Adrenal gland (tissue), 19 donors: ENCODE measurements at places on chromosomes 1 and 21.
A peak's percentile ranks its signal among the peaks of the same experiment; 100 is the strongest.

GRCh38 chr1:183461350-183461749, 10.9 kb upstream of the SMG7 start:
- no peaks in the 10 kb centered on the region for H3K4me1 ChIP-seq
- H3K4me3 ChIP-seq = no peak overlapping the region
- no peaks in the 10 kb centered on the region for H3K27me3 ChIP-seq

DNA sequence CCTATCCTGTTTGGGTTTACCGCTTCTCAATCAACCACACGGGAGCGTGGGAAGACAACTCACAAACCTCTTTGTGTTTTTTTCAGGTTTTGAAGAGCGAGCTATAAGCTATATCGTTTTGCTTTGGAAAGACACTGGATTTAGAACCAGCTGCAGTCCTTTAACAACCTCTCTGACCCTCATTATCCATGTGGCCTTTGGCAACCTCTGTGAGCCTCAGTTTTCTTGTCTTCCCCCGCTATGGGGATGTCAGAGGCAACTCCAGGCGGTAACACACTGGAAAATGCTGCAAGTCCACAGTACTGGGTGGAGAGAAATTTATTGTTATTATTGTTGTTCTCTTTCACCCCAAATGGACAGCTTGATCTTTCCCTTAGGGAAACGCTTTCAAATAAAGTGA, 100.0 kb downstream of the ETS2 start:
- no peaks in the 10 kb centered on the region for H3K27me3 ChIP-seq
- no peak overlapping the region for H3K27ac ChIP-seq
- H3K4me1 ChIP-seq = peaks cover 7% of the 10 kb centered on the region
- no peak for DNase-seq
- no peaks in the 10 kb centered on the region for H3K36me3 ChIP-seq

DNA sequence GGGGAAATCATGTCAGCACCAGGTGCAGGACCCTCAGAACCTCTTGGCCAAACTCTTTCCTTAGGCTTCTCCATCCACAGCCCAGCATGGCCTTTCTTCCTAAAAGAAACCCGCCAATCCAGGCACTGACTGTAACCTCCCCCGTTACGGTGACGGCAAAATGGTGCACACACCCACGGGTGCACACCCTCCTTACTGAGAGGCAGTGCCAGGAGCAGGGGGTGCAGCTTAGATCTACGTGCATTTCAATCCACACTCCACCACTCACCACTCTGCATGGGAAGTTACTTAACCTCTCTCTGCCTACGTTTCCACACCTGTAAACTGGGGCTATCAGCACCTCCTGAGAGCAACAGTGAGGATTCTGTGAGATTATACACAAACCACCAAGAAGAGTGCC, 31.0 kb downstream of the SUSD4 start:
- no peaks in the 10 kb centered on the region for H3K27me3 ChIP-seq
- no peak overlapping the region for H3K4me3 ChIP-seq
- H3K4me1 ChIP-seq = no peaks in the 10 kb centered on the region

DNA sequence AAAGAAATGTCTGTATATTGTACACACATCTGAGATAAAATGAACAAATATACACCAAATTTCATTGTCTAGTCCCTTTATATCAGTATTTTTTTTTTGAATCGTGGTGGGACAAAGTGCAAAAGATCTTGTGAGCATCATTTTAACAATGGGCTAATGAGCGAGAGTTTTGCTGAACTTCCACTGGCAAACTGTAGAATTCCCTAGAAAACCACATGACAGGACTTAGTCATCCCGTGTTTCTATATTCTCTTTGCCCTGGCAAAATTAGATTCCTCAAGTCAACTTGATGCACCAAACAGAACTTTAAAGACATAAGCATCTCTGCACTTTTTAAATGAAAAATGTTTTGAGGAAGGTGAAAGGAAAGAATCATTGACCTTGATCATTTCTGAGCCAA, 488.2 kb upstream of the PTBP2 start:
- H3K4me3 ChIP-seq = no peak overlapping the region
- H3K36me3 ChIP-seq = no peaks in the 10 kb centered on the region
- H3K27me3 ChIP-seq = no peaks in the 10 kb centered on the region
- H3K27ac ChIP-seq = no peak overlapping the region
- no peak for DNase-seq

- no peaks in the 10 kb centered on the region for H3K27me3 ChIP-seq
- no peak overlapping the region for H3K27ac ChIP-seq
- no peaks in the 10 kb centered on the region for H3K36me3 ChIP-seq
- DNase-seq = no peak
- H3K4me3 ChIP-seq = no peak overlapping the region
Observed at GRCh38 chr1:98903261-98903660, 101.4 kb downstream of the PLPPR5 start.

- H3K4me1 ChIP-seq = no peaks in the 10 kb centered on the region
- H3K36me3 ChIP-seq = no peaks in the 10 kb centered on the region
- DNase-seq = no peak
- no peak overlapping the region for H3K27ac ChIP-seq
- no peaks in the 10 kb centered on the region for H3K27me3 ChIP-seq
- H3K4me3 ChIP-seq = no peak overlapping the region
Observed at GRCh38 chr21:36890086-36890485, 76.4 kb downstream of the HLCS start.

GRCh38 chr1:18104546-18105100, 3.0 kb upstream of the IGSF21 start:
- H3K4me3 ChIP-seq = no peak overlapping the region
- no peaks in the 10 kb centered on the region for H3K36me3 ChIP-seq
- H3K27me3 ChIP-seq = peaks cover 20% of the 10 kb centered on the region
- H3K27ac ChIP-seq = no peak overlapping the region
- peak; percentile 69 for DNase-seq
- H3K4me1 ChIP-seq = no peaks in the 10 kb centered on the region

- H3K4me1 ChIP-seq = no peaks in the 10 kb centered on the region
- H3K4me3 ChIP-seq = no peak overlapping the region
- H3K27me3 ChIP-seq = no peaks in the 10 kb centered on the region
- no peak for DNase-seq
- no peaks in the 10 kb centered on the region for H3K36me3 ChIP-seq
Observed at GRCh38 chr21:38349111-38349746, 92.4 kb downstream of the KCNJ15 start.

DNA sequence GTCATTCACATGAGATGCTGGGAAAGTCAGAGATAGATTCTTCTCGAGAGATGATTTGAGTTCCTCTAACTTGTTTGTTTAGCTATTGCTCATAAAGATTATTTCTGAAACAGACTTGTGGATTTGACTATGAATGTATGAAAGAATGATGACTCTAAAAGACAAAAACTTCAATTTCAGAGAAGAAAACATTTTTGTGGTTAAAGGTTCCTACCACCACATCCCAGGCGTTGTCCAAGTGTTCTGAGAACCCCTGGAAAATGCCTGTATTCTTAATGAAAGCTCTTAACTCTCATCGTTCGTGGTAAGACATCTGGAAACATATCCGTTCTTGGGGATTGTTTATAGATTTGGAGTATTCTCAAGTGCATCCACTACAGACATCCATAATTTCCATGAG, 228.7 kb downstream of the BARHL2 start:
- H3K27ac ChIP-seq = no peak overlapping the region
- no peak overlapping the region for H3K4me3 ChIP-seq
- DNase-seq = no peak
- no peaks in the 10 kb centered on the region for H3K4me1 ChIP-seq
- H3K36me3 ChIP-seq = no peaks in the 10 kb centered on the region

DNA sequence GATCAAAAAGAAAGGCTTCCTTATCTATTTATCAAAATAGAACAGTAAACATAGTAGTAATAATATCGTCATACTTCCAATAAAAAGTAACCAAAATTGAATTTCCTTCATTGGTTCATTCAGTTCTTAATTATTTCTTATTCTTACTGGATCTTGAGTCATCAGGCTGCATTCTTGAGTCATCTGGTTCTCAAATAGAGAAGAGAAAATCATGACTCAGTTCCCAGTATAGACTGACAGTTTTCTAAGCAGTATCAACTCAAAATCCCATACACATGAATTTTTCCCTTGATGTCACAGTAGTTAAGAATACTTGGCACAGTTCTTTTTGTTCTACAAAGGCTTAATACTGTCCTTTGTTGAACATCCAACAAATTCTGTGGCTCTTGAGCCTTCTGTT, 626.9 kb upstream of the ADGRL4 start:
- no peak for DNase-seq
- no peak overlapping the region for H3K27ac ChIP-seq
- no peaks in the 10 kb centered on the region for H3K4me1 ChIP-seq
- H3K27me3 ChIP-seq = no peaks in the 10 kb centered on the region

GRCh38 chr1:26844424-26845196, 18.1 kb downstream of the ZDHHC18 start:
- no peak for DNase-seq
- H3K4me3 ChIP-seq = no peak overlapping the region
- H3K27ac ChIP-seq = no peak overlapping the region
- H3K4me1 ChIP-seq = no peaks in the 10 kb centered on the region
- peaks cover 26% of the 10 kb centered on the region for H3K36me3 ChIP-seq
- H3K27me3 ChIP-seq = no peaks in the 10 kb centered on the region

DNA sequence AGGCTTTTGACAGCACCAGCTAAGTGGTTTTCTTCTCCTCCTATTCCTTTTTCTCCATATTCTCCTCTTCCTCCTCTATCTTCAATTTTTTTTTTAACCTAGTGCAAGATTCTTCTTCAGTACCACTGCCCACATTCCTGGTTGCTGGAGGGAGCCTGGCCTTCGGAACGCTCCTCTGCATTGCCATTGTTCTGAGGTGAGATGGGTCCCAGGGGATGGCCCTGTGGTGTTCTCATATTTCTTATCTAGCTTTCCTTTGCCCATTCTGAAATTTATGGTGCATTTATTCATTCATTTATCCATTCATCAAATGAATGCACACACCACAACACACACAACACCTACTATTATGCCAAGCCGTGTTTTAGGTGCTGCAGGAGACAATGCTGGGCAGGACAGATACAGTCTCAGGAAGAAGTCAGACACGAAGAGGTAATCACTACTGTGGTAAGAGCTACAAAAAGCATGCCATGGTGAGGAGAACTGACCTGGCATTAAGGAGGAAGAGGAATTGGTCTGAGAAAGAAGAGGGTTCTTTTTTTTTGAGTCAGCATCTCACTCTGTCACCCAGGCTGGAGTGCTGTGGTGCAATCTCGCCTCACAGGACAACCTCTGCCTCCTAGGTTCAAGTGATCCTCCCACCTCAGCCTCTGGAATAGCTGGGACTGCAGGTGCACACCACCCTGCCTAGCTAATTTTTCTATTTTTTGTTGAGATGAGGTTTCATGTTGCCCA, 47.5 kb upstream of the TDRD10 start:
- no peaks in the 10 kb centered on the region for H3K27me3 ChIP-seq
- H3K4me1 ChIP-seq = no peaks in the 10 kb centered on the region
- H3K4me3 ChIP-seq = no peak overlapping the region
- peaks cover 39% of the 10 kb centered on the region for H3K36me3 ChIP-seq
- DNase-seq = no peak

- no peaks in the 10 kb centered on the region for H3K4me1 ChIP-seq
- no peaks in the 10 kb centered on the region for H3K27me3 ChIP-seq
- H3K27ac ChIP-seq = no peak overlapping the region
- no peaks in the 10 kb centered on the region for H3K36me3 ChIP-seq
Observed at GRCh38 chr21:27772816-27773215, 805.9 kb upstream of the ADAMTS5 start.

GRCh38 chr1:153866045-153866850, 56.5 kb downstream of the GATAD2B start:
- peaks cover 11% of the 10 kb centered on the region for H3K4me1 ChIP-seq
- no peak overlapping the region for H3K27ac ChIP-seq
- no peaks in the 10 kb centered on the region for H3K27me3 ChIP-seq
- no peak overlapping the region for H3K4me3 ChIP-seq

DNA sequence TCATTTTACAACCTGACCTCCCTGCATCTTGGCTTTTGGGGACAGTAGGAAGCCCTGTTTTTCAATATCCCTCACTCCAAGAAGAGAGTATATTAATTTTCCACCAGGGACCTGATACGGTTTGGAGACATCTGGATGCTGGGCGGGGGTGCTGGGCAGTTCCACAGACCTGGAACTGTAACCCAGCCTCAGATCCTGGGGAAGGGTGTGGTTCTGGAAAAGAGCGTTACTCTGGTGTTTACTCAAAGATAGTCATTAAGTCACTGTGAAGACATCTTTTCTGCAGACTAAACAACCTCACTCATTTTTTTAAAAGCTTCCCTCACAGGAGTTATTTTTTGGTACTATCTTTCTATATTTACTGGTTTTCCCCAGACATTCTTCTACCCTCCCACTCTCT, 189.8 kb downstream of the CLIC6 start:
- no peaks in the 10 kb centered on the region for H3K4me1 ChIP-seq
- no peak overlapping the region for H3K27ac ChIP-seq
- H3K36me3 ChIP-seq = no peaks in the 10 kb centered on the region
- DNase-seq = no peak

- no peaks in the 10 kb centered on the region for H3K27me3 ChIP-seq
- no peak overlapping the region for H3K27ac ChIP-seq
- DNase-seq = no peak
- no peak overlapping the region for H3K4me3 ChIP-seq
Observed at GRCh38 chr21:44273046-44273445, 11.3 kb upstream of the DNMT3L start.

DNA sequence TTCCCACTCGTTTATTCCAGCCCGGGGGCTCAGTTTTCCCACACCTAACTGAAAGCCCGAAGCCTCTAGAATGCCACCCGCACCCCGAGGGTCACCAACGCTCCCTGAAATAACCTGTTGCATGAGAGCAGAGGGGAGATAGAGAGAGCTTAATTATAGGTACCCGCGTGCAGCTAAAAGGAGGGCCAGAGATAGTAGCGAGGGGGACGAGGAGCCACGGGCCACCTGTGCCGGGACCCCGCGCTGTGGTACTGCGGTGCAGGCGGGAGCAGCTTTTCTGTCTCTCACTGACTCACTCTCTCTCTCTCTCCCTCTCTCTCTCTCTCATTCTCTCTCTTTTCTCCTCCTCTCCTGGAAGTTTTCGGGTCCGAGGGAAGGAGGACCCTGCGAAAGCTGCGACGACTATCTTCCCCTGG, 716 bp downstream of the OLIG2 start:
- DNase-seq = no peak
- H3K4me1 ChIP-seq = no peaks in the 10 kb centered on the region
- no peak overlapping the region for H3K4me3 ChIP-seq

GRCh38 chr1:110634455-110635311, 28.5 kb upstream of the KCNA2 start:
- H3K27ac ChIP-seq = no peak overlapping the region
- H3K36me3 ChIP-seq = no peaks in the 10 kb centered on the region
- no peak overlapping the region for H3K4me3 ChIP-seq
- no peaks in the 10 kb centered on the region for H3K4me1 ChIP-seq

DNA sequence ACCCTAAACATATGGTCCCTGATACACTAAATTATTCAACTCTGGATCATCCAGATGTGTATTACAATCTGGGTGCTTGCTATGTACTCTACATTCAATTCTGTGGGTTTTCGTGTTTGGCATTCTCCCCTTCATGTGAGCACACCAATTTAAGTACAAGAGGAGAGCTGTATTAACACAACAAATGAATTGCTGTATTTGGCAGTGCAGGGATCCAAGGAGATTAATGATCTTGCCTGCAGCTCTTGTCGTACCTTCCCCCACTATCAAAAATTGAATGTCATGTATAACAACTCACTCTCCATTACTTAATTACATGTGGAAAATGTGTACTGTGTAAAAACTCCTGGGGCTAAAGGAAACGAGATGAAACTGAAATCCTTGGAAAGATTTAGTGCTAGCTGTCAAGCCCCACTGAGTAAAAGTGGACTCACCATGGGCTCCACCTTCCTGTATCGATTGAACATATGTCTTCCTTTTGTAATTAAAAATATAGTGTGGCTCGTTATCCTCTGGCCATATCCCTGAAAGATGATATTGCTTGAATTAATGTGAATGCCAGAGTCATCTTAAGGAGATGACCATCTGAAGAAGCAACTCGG, 172.2 kb upstream of the L1TD1 start:
- no peaks in the 10 kb centered on the region for H3K27me3 ChIP-seq
- DNase-seq = no peak
- H3K4me3 ChIP-seq = no peak overlapping the region
- no peaks in the 10 kb centered on the region for H3K36me3 ChIP-seq
